ENCODE measurements at places on chromosomes 13 and 19. TPM values are rescaled to one million over a fixed set of nuclear protein-coding genes. Genes with fewer than 3 reads are reported as not detected.

TEX101 gene
- not detected for total RNA-seq

- no peak for DNase-seq
Measured at GRCh38 chr19:3178973-3179738, 587 bp downstream of the S1PR4 start.

LILRB1 gene
- not detected for total RNA-seq

DNA sequence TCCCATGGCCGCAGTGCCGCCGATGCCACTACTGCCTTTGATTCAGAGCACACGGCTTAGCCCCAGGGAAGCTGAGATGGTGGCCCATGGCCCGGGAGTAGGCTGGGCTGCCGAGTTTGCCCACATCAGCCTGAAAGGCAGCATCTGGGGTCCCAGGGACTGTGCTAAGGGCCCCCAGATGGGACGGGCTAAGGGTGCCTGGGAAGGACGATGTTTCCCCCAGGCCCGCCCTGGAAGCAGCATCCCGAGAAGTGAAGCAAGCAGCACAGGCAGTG, 22.5 kb downstream of the MAP2K2 start:
- DNase-seq, result no peak

LHB gene
- total RNA-seq, result not detected

DNA sequence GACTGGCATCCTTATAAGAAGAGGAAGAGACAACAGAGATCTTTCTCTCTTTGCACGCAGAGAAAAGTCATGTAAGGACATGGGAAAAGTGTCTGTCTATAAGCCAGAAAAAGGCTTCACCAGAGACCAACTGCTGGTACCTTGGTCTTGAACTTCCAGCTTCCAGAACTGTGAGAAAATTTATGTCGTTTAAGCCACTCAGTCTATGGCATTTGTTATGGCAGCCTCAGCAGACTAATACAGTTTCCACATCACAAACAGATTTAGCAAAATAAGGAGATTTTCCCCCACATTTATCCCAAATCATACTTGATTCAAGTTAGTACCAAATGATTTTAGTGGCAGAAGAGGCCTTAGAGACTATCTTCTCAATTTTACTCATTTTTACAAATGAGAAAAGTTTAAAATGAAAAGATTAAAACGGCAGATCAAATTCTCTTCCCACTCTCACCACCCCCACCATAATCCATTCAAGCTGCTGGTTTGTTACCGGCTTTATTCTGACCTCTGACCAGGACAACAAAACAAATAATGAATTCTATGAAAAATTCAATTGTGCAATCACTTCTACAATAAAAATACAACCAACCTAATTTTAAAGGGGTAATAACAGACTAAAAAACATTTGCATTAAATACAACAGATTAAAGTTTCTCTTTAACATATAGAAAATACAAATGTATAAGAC, 316.3 kb downstream of the TBC1D4 start:
- DNase-seq, result no peak

- no peak for DNase-seq
Measured at GRCh38 chr19:711254-711653, 2.5 kb downstream of the PALM start.

- no peak for DNase-seq
Measured at GRCh38 chr13:74765955-74766354, 631.8 kb upstream of the KLF12 start.

LGALS4 gene
- total RNA-seq, result 1.1 TPM

- DNase-seq, result no peak
Measured at GRCh38 chr19:3343619-3344502, 22.5 kb upstream of the NFIC start.

DNA sequence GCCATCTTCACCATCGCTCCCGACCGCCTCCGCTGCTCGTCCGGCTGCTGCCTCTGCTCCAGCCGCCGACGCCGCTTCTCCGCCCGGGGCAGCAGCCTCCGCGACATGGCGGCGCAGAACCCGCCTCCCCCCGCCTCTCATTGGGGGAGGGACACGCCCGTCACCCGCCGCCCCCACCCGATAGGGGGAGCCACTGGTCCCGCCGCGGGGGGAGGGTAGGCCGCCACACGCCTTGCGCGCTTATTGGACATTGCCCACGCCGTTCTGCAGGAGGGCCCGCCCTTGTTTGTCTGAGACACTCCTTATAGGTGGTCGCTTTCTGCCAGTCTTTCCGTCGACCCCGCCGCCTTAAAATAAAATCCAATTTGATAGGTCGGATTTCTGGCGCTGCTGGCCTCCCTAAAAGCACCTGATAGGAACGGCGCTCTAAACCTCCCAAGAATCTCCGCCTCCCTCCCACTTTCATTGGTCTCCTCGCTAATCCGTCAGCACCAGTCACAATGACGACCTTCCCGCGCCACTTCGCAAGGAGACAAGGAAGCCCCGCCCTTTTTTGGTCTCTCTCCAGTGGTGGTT, at the start of gene HNRNPL:
TSS of gene HNRNPL (minus strand) at position 127 of the 576 bp plus-strand sequence. CDS start at position 107, 20 bp downstream.
- DNase-seq, result peak; percentile 99

MEX3D gene
- total RNA-seq, result 15.0 TPM

ZNF880 gene
- total RNA-seq, result 12.5 TPM

- DNase-seq, result no peak
Measured at GRCh38 chr13:90640976-90641375, 706.5 kb upstream of the MIR17HG start.

DNA sequence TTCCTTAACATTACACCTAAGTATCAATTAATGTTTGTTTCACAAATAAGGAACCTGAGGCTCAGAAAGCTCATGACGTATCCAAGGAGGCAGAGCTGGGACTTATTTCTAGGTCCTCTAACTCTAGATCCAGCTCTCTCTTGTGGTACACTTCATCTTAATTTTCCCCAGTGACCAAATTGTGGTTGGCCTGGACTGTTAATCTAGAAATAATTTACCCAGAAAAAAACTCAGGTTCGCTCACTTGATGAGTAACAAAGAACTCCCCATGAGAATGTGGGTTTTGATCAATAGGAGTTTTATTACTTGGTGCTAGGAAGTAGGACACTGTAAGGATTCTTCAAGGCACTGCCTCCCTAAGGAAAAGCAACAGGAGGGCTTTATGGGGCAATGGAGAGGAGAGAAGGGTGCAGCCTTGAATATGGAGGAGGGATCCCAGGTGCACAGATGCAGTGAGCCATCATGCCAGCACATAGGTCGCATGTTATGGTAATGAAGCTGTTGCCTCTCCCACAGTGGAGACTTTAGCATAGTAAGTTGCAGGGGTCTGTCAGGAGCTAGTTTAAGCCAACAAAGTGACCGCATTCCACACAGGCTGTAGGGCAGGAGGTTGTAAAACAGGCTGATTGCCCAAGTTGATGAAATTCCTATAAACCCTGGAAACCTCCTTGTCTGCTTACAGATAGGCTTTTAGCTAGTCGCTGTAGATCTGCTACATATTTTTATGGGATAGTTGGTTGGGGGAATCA, 14.7 kb downstream of the RAP2A start:
- no peak for DNase-seq

DNA sequence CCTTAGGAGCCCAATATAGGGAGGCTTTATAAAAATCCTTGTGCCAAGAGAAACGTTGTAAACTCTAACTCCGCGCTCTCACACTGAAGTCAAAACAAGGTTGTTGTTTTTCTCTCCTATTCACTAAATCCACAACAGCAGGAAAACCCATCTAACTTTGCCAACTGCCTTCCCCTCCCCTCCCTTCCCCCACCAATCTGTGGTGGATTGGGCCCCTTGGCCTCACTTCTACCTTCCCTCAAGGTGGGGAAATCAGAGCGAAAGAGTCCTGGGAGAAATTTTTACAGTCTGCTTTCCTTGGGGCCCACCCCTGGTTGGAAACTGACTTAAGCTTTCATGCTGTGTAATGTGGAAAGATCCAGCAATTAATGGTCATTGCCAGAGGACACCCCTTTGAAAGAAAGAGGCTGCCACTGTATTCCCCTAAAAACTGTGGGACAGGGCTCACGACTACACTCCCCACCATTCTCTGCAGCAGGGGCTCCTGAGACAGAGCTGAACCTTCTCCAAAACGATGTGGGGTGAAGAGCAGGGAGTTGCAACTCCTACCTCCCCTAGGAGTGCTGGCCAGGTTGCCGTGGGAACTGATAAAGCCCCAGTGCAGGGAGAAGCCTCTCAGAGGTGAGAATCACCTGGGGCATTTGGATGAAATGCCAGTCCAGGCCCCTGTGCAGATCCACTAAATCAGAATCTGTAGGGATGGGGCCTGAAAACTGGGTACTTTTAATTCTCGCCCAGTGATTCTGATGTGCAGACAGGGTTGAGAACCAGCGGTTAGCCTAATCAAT, 1.1 kb downstream of the DHRS12 start:
- DNase-seq, result no peak

GRCh38 chr13:40784540-40784939, 4.9 kb upstream of the SLC25A15 start:
- no peak for DNase-seq

TYROBP gene
- total RNA-seq, result not detected

DNA sequence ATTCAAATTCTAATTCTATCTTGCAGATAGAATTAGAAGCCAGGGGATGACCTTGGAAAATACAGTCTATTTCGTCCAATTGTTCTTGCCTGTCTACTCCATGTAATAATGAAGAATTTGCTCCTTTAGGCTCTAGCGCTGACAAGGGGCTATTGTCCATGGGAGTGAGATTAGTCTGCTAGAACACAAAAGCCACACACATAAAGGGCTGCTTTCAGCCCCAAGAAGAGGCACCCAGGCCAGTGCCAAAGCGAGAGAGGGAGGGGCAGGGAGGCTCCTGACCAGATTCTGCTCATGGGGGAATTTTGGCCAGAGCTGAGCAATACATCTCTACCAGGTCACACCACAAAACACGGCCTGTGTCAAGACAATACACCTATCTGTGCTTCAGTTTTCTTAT, 1306.9 kb downstream of the UQCRFS1 start:
- DNase-seq, result no peak

DIRAS1 gene
- total RNA-seq, result not detected

MAMSTR gene
- total RNA-seq, result 1.4 TPM

ADPRHL1 gene
- total RNA-seq, result 0.32 TPM

DNA sequence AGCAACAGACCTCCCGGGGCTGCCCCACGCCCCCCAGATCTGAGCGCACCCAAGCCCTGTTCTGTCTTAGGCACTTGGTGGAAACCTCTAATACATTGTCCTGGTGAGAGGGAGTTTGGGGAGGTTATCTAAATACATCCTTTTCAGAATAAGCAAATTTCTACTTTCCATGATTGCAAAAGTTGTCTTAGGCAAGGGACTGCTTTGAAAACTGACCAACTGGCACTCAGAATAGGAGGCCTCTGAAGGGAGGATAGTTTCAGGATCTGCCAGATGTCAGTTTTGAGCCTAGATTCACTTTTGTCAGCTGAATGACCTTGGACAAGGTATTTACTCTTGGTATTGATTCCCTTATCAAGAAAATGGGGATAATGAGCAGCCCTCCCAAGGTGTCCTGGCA, 11.8 kb downstream of the SERP2 start:
- DNase-seq, result no peak

DNA sequence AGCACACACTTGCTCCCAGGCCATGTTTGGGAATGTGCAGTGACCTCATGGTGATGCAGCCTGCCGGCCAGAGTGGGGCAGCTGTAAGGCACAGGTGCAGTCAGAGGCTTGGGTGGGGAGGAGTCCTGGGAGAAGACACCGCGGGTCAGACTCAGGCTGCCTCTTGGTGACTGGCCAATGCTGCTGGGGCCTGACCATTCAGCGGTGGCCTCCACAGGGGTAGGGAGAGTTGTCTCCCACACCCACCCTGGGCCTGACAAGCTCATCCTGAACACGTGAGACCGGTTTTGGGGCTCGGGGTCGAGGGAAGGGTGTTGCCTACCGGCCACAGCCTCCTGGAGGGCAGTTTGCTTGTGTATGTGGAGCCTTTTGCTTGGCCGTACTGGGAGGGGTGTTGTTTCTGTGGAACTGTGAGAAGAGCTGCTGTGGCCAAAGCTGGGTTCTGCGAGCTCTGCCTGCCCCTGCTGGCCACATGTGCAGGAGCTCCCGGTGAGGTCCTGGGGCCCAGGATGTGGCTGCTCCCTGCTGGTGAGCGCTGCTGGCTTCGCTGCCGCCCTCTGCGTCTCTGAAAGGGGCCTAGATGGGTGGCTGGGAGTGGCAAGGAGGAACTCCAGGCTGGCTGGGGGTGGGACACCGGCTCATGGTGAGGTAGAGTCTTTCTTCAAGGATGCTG, 22.1 kb downstream of the UPF1 start:
- DNase-seq, result no peak

DNA sequence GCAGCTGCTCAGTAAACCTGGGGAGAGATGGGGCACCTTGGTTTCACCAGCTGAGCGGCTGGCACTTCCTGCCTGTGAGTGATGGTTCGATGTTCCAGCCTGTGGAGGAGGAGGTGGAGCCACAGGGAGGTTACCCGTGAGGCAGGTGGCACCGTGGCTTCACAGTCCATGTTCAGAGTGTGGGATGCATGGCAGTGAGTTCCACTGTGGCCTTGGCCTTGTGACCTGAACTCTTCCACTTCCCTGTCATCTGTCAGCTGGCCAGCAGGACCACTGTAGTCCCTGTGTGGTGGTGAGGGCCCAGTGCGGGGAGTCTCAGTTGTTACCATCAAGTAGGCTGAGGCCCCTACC, 16.9 kb downstream of the SMARCA4 start:
- DNase-seq, result no peak

DNA sequence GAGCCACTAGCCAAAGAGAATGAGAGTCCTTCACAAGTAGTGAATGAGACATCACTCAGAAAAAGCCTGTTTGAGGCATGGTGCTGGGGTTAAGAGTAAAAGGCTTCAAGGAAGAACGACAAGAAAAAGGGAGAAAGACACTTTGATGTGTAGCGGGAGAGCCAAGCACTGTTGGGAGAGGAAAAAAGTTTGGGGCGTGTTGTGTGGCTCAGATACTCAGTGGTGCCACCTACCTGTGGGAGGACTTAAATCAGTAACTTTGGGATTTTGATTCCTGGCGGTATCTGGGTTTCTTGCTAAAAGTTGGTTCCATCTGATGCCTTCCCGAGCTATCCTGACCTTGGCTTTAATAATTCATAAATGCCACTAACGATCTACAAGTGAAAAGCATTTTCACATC, 12.3 kb downstream of the ELSPBP1 start:
- no peak for DNase-seq

DNA sequence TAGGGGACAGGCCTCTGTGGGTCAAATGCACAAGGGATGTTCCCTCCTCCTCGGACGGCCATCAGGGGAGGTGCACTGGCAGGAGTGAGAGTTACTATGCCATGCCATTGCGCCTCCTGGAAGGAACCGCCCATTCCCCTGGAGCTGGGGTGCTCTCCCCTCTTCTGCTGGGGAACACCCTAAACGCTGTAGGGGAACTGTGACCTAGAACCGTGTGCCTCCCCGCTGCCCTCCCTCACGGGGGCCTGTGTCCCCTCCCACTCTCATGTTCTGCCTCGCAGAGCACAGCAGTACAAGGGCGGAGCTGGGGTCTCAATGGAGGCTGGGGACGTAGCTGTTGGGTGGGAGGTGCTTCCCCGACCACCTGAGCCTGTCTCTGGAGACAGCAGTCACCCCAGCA, 17.2 kb upstream of the CRTC1 start:
- no peak for DNase-seq

GRCh38 chr13:48401480-48401879, 11.4 kb downstream of the LPAR6 start:
- no peak for DNase-seq
